ENCODE measurements at places on chromosomes 2 and 18.

DNA sequence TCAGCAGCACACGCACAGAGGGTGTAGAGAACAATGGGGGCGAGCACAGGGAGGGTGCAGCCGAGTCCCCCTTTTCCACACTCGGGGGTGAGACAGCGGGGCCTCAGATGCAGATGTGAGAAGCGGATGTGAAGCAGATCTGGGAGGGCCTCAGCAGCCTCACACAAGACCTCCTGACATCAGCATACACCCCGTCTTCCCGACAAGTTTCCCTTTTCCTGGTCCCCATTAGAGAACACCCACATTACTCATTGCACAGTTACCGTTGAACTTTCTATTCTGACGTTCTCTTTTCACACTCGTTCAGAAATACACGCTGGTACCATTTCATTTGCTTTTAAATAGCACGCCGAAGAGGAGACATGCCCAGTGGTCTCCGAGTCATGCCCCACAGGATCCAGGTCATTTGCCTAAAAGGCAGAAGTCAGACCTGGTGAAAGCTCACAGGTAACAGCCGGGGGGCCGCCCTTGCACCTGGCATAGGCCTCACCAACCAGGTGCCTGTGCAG lies 129.5 kb upstream of the ID2 start:
- no peak for DNase-seq

GRCh38 chr2:42906111-42906556 lies 113.8 kb upstream of the HAAO start:
- DNase-seq: no peak

GRCh38 chr2:190877436-190877835 lies 3.2 kb upstream of the GLS start:
- no peak for DNase-seq

DNA sequence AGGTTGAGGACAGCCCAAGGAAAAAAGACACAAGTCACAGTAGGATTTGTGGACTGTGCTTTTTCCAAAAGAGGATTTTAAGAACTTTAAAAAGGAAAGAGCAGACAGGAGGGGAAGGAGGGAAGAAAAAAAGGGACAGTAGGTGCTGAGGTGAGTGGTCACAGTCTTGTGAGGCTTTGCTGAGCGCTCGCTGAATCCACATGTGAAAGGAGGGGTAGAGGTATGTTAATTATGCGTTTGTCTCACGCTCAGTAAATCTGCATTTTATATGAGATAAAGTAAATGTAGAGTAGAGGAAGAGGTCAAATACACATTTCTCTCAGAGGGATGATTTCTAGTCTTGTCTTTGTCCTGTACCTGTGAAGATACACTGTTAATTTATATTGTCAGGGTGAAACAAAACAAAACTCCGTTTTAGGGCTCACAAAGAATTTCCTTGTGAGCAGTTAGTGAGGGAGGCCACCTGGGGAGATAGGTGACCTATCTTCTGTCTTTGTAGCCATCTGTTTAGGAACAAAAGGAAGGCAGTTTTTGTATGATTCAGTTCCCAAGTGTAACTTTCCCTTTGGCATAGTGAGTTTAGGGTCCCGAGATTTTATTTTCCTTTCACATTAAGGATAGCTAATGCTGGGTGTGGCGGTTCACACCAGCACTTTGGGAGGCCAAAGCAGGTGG lies 25.3 kb downstream of the GNAL start:
- no peak for DNase-seq

DNA sequence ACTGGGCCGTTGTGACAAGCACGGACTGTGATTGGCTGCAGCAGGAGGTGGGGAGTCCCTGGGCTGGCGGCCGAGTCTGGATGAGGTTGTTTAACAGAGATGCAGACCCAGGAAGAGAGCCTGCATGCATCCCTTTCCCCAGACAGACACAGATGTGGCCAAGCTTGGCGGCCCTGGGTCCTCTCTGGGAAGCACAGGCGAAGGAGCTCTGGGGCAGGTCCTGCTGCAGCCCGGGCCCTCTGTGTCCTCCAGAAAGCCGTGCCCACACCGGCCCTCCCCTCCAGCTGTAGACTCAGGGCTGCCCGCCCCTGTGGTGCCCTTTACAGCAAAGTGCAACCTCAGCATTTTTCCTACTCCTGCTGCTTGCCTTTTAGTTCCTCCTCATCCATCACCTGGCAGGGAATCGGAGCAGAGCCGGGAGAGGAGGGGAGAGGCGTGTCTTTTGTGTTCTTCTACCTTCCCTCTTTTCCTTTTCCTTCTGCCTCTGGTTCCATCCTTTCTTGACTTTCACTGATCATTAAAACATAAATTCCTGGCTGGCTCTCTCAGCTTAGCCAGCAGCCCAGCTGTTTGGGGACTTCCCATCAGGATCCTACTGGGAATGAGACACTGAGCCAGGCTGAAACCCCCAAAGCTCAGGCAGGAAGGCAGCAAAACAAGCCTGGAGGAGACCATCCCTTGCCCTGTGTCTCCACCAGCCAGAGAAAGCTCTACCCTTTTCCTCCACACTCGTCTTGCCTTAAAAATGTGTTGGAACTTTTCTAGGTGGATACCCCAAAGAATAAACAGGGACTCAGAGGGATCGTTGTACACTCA lies 75.0 kb downstream of the CTIF start:
- DNase-seq: no peak

DNA sequence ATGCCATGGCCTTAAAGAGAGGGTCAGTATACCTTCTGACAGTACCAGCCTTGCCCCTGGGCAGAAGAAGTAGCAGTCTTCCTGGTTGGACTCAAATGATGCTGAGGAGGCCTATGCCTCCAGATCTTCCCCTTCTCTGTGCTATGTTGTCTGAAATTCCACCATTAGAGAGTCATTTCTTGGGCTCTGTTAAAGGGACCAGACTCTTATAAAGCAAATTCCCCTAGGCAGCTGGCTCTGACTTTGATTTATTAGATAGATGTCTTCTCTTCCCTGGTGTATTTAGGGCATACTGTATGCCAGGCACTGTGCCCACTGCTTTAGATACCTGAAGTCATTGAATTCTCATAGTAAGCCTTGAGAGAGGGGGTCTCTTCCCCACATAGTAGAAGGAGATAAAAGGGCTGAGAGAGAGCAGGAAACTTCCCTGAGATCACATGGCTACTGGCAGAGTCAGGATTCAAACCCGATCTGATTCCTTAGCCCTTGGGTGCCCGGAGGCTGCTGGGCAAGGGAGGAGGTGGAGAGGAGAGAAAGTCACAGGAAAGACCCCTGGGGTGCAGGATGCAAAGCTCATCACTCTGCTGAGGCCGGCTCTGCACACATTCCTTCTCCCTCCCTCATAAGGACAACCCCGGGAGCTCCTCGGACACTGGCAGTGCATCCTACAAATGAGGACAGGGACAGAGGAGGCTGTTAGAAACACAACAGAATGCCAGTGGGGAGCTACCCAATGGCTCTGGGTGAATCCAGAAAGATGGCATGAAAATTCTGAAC lies 23.0 kb downstream of the COPS9 start:
- DNase-seq: no peak

- DNase-seq: no peak
Measured at GRCh38 chr2:139798391-139798790, 1018.2 kb upstream of the NXPH2 start.

- no peak for DNase-seq
Measured at GRCh38 chr2:101238930-101239759, 13.5 kb upstream of the CNOT11 start.

- peak; percentile 11 for DNase-seq
Measured at GRCh38 chr2:162840598-162841246, 2.2 kb upstream of the KCNH7 start.

DNA sequence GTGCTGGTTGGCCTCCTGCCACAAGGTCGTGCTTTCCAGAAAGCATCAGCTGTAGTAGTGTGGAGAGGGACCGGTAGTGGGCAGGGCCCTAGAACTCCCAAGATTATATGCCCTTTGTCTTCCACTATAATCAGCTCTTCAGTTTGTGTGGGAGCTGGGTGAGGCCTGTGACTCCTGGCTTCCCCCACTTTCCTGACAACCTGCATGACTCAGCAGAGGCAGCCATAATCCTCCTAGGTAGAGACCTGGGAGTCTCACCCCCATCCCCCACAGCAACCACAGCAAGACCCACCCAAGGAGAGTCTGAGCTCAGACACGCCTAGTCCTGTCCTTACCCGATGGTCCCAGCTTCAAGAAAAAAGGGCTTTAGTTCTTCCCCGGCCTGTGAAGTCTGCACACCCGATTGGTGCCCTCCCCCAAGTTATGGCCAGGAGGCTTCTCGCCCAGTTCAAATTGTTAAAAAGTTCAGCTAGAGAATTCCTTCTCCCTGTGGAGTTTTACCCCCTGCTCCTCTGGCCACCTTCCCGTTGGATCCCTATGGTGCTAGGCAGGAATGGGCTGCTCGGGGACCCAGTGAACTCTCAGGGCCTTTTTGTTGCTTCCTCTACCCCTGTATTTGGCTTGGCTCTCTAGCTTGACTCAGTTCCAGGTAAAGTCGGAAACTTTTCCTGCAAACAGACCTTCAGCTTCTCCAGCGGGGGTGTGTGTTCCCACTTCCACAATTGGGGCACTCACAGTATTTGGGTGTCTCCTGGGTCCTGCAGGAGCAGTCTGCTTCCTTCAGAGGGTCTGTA lies 57.8 kb upstream of the FAM237A start:
- no peak for DNase-seq

DNA sequence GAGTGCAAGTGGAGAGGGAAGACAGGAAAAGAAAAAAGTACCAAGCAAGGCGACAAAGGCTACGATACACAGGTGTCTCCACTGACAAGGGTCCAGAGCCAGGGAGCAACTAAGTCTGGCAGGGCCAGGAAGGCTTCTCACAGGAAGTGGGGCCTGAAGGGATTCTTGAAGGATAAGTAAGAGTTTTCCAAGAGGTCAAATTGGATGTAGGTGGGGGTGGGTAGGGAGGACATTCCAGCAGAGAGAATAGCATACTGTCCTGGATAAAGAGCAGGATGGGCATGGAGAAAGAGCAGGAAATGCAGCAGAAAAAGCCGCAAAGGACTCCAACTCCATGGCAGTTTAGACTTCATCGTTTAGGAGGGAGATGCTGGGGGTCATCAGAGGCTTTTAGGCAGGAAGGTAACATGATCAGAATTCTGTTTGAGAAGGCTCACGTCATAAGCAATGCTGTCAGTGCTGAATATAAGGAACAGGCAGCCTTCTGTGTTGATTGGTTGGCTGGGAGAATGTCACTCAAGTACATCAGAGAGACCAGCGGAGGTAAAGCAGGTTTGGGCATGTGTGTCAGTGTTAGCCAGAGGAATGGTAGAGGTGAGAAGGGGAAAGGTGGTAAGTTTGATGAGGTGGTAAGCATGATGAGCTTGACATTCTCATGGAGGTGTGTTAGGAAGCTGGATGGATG lies 35.1 kb downstream of the ARHGAP25 start:
- DNase-seq: no peak

GRCh38 chr2:88608184-88608583 lies 19.1 kb downstream of the EIF2AK3 start:
- no peak for DNase-seq

DNA sequence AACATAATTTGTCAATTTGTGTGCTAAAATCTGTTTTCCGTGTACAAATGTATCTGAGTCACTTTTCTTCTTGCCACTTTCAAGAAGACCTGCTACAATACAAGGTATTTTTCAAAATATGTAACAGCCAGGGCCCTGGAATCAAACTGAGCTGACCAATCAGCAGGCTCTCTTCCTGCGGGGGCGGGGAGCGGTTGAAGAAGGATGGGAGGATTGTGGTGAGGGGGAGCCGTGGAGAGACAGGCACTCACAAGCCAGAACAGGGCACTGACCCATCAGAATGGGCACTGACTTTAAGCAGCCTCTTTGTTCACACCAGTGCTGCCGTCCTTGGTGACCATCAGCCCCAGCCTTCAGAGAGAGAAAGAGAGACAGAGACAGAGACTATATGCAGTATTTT lies 40.6 kb upstream of the CCNYL1 start:
- DNase-seq: no peak

DNA sequence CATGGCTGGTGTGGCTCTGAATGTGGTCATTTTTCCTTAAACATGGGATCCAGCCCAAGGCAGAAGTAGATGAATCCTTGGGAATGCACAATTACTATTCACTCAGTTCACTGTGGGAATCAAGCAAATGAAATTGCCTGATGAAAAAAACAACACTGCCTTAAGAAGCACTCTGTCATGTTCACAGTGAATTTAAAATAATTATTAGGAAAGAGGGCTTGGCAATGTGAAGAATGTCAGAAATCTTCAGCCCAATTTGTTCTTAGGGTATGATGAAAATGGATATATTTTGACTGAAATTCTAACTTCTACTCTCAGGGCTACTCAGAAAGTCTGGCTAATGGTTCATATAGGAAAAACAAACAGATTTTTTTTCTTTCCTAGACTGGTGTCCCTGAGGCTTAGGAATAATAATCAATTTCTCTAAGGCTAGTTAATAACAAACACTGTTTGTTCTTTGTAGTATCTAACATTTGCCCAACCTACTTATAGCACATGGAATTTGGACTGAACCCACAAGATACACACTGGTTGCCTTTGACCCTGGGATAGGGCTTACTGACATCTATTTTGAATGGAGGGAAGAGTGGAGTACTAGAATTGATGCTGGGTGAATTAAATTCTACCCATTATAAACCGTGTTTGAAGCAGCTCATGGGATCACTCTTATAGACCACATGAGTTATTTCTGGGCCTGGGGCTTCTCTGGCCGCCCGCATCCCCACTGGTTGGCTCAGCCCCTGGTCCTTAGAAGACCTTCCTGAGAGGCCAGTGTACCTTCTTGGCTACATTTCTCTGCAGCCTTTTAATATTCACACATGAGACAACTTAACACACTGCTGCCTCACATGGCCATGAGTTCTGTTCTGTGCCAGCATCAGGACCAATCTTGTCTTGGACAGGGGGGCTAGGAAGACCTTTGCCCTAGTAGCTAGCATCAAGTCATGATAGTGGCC lies 8.3 kb upstream of the MRPL33 start:
- no peak for DNase-seq

DNA sequence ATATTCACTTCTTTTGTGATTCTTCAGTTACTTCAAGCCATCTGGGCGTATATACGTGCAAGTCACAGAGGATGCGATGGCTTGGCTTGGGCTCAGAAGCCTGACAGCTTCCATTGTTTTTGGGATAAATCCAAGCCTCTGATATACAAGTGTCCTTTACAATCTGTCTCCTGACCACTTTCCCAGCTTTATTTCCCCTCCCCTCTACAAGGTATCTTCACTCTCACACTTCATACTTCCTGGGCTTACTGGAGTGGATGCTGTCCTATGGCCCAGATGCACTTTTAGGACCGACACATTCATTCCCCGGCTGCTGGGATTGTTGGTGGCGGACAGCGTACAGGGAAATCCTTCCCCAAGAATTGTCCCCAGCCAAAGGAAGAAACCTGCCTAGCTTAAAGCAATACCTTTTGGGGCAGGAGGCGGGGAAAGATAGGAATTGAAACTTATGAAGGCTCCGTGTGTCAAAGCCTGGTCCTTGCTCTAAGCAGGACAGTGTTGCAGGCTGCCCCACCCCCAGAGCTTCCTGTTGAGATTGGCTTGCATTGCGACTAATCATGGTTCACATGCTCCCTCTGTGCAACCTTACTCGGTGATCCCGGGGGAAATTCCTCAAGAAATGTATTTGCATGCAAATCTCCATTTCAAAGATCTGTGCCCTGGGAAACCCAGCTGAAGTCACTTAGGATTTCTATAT lies 802.9 kb upstream of the ID2 start:
- DNase-seq: no peak

DNA sequence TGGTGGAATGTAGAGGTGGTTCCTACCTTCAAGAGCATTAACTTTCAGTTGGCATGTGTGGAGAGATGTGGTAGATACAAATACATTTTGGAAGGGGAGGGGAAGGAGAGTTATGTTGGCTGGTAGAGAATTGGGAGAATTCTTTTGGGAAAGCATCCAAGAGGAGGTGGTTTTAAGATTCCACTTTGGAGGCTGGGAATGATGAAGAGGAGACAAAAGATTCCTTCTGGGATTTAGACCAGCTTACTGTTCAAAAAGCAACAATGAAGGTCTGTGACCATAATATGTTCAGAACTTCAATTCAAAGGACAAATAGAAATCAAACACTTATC lies 120.8 kb upstream of the FOSL2 start:
- no peak for DNase-seq
